ENCODE measurements at places on chromosomes 16 and 17. TPM values are rescaled to one million over a fixed set of nuclear protein-coding genes. Genes with fewer than 3 reads are reported as not detected.

Gene ST6GALNAC2
- not detected for total RNA-seq

Gene NEUROD2
- total RNA-seq, result not detected

- no peak overlapping the region for H3K4me3 ChIP-seq
- H3K27ac ChIP-seq, result no peak overlapping the region
- H3K36me3 ChIP-seq, result peaks cover 5% of the 10 kb centered on the region
- no peaks in the 10 kb centered on the region for H3K27me3 ChIP-seq
- DNase-seq, result no peak
- peaks cover 2% of the 10 kb centered on the region for H3K4me1 ChIP-seq
Measured at GRCh38 chr16:3645108-3645503, 9.4 kb upstream of the DNASE1 start.

- H3K4me3 ChIP-seq, result peak overlapping the region; percentile 71
- H3K27me3 ChIP-seq, result no peaks in the 10 kb centered on the region
- peak overlapping the region; percentile 96 for H3K27ac ChIP-seq
Measured at GRCh38 chr17:40602445-40603443, 37.5 kb upstream of the CCR7 start.

Gene MT3
- total RNA-seq, result 5.9 TPM

DNA sequence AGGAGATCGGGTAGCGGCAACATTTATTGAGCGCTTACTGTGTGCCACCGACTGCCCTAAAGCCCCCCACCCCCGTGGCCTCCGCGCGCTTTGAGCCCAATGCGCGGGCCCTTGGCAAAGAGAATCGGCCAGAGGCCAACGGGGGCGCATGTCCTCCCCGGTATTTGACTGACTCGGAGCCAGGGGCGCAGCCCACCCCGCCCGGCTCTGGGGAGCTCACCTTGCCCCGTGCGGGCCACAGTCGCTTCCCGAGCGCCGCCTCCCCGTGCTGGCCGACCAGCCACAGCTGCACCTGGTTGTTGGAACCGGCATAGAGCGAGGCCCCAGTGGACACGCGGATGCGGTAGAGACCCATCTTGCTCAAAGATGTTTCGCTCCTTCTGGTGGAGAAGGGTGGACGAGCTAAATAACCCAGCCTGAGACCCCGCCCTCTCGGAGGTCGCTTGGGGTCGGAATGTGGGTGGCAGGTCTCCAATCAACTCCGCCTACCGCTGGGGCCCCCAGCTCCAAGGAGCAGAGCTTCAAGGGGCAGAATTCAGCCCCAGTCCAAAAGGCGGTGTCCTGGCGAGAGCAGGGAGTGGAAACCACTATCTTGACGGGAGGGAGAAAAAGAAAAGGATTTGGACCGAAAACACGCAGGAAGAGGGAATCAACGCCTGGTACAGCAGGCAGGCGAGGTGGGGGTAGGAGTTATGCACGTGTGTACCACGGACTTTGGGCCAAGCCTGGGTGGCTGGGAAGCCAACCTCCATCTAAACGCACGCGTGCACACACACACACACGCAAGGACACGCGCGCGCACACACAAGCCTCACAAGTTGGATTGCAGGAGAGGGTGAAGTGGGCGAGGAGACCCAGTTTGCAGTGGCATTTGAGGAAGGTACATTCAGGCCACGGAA, at the start of gene ALOX15:
ALOX15 (minus strand) TSS at position 382 of the 899 bp plus-strand sequence; CDS start at position 355, 27 bp downstream.
- H3K27me3 ChIP-seq, result peaks cover 75% of the 10 kb centered on the region
- H3K4me3 ChIP-seq, result peak within 1 kb of the TSS; percentile 57
- peaks cover 13% of the 10 kb centered on the region for H3K4me1 ChIP-seq
- no peak within 1 kb of the TSS for H3K27ac ChIP-seq

DNA sequence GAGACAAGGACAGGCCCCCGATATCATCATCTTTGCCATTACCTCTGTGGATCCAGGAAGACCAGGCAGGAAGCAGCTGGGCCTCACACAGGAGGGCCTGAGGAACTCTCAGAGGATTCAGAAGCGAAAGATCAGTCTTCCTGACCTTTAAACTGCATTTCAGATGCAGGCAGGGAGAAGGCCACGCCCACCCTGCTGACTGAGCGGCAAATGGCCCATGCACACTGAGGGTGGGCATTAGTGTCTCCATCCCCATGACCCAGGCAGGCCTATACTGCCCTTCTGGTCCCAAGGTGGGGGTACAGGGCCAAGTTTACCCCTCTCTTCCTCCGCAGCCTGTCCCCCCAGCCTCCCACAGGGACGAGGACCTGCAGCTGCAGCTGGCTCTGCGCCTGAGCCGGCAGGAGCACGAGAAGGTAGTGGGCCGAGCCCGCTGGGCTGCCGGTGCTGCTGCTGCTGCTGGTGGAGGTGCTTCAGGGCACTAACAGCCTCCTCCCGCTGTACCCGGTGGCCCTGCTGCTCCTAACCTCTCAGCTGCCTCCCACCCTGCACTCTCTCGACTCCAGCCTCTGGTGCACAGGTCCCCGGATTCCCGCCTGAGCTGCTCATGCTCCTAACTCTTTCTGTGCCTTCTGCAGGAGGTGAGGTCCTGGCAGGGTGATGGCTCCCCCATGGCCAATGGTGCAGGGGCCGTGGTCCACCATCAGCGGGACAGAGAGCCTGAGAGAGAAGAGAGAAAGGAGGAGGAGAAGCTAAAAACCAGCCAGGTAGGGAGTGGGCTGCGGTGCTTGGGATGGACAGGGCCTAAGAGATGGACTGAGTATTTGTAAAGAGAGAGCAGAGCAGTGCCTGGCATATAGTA, 6.2 kb downstream of the EPN3 start:
- H3K36me3 ChIP-seq, result no peaks in the 10 kb centered on the region
- no peak overlapping the region for H3K4me3 ChIP-seq
- DNase-seq, result no peak
- peaks cover 12% of the 10 kb centered on the region for H3K4me1 ChIP-seq
- no peak overlapping the region for H3K27ac ChIP-seq

GRCh38 chr17:42422958-42423712, at the start of gene CAVIN1:
CAVIN1 (minus strand) TSS chr17:42423256; CDS start chr17:42423097, 159 bp downstream.
- peak within 1 kb of the TSS; percentile 87 for H3K4me3 ChIP-seq
- peaks cover 2% of the 10 kb centered on the region for H3K36me3 ChIP-seq
- peaks cover 21% of the 10 kb centered on the region for H3K4me1 ChIP-seq

Gene KRTAP4-4
- total RNA-seq, result not detected

DNA sequence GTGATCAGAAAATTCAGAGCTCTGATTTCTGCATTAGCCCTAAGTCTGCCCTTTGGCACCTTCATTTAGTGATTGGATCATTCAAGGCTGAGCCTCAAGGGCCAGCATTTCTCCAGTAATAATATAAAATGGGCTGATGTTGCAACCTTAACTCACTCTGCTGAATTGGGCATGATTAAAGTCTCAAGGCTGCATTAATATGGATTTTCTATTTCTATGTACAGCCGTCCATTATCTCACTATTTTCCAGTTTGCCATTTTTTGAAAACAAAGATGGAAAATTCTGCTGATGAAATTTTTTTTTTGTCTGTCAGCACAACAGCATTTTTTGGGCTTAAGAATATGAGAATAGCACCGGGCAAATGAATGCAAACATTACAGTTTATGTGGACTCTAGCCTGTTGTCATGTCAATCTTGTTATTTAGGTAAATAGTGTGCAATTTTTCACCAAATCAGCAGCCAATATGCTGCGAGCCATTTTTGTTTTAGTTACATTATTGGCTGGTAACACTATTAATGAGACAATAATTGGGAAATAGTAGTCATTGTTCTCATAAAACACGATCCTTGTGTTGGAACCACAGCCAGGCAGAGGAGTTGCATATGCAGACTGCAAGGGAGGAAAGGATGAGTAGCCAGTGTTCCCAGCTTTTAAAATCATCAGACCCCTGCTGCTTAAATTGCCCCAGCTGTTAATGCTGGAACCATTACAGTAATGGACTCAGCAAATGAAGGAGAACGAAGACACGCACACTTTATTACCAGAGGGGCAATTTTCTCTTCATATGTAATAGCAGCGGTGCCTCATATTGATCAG, 10.5 kb downstream of the FTO start:
- H3K27me3 ChIP-seq, result no peaks in the 10 kb centered on the region
- H3K36me3 ChIP-seq, result peaks cover 2% of the 10 kb centered on the region
- H3K4me1 ChIP-seq, result peaks cover 7% of the 10 kb centered on the region

Gene VAC14
- 38.6 TPM for total RNA-seq
